ENCODE measurements at places on chromosomes 4 and X. TPM values are rescaled to one million over a fixed set of nuclear protein-coding genes. Genes with fewer than 3 reads are reported as not detected.

SLC34A2 gene
- polyA plus RNA-seq = 0.03 TPM

S100G gene
- not detected for polyA plus RNA-seq

SULT1E1 gene
- polyA plus RNA-seq = not detected

MFAP3L gene
- 0.60 TPM for polyA plus RNA-seq

DNA sequence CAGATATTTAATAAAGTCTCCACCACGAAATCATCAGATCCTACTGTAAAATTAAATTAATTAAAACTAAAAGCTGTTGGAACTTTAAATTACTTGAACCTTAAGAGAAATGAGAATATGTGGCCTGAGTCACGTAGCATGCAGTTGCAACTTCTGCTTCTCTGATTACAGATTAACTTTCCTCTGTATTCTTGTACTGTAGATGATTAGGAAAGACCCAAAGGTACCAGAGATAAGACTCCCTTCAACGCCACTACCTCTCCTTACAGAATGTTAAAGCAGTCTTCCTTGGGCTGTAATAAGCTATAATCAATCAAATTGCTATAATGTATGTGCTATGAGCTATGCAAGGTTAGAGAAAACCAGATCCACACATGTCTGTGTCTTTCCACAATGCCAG lies 47.9 kb downstream of the FAM13A start:
- H3K4me1 ChIP-seq = no peaks in the 10 kb centered on the region
- no peak overlapping the region for H3K27ac ChIP-seq
- no peaks in the 10 kb centered on the region for H3K27me3 ChIP-seq
- peaks cover 33% of the 10 kb centered on the region for H3K36me3 ChIP-seq

DNA sequence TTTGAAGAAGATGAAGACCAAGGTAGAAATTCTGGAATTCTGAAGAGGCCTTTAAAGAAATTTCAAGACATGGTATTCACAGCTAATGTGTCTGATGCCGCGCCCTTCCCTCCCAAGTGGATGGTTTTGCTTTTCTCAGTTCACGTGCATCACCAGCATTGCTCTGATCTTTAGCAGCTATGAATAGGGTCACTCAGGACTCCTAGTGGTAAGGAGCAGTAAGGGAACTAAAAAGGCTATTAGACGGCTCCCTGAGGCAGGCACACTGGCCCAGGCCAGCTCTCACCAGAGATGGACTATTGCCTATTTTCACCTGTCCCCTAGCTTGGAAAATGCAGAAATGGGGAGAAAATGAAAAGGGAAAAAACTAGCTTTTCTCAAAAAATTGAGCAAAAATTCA lies 447.5 kb upstream of the RASGEF1B start:
- H3K36me3 ChIP-seq = no peaks in the 10 kb centered on the region
- H3K4me1 ChIP-seq = no peaks in the 10 kb centered on the region
- DNase-seq = no peak

DNA sequence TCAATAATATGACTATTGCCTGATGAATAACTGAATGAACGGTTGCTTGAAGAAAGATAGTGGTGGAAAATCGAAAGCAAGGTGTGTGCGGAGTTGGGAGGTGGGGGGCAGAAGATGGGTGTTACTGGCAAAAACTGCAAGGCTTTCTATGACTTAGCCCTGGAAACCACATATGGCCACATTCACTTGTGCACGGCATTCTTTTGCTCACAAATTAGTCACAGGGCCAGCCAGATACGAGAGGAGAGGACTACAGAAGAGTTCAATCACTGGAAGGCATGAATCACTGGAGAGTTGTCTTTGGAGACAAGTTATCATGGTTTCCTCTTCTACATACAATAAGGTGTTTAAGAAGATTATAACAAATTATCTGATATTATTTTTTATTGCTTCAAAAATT lies 626.5 kb upstream of the CPEB2 start:
- H3K4me3 ChIP-seq = no peak overlapping the region
- DNase-seq = no peak
- H3K27ac ChIP-seq = no peak overlapping the region
- no peaks in the 10 kb centered on the region for H3K27me3 ChIP-seq

GRCh38 chr4:38724475-38724808 lies 58.3 kb downstream of the TLR10 start:
- H3K36me3 ChIP-seq = no peaks in the 10 kb centered on the region
- H3K27ac ChIP-seq = no peak overlapping the region
- H3K4me1 ChIP-seq = no peaks in the 10 kb centered on the region
- no peak for DNase-seq
- H3K4me3 ChIP-seq = no peak overlapping the region
- H3K27me3 ChIP-seq = no peaks in the 10 kb centered on the region

DNA sequence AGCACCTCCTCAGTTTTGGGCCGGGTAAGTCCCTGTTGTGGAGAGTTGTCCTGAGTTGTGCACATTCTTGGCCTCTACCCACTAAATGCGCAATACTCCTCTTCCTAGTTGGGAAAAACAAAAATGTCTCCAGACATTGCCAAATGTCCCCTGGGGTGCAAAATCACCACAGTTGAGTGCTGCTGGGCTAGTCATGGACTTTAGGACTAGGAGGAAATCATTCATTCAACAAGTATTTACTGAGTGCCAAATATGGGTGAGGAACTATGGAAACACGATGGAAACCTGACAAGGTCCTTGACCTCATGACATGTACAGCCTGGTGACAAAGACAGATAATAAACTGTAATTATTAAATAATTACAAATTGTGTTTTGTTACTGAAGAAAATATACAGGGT lies 71.6 kb downstream of the STX18 start:
- DNase-seq = no peak
- H3K4me1 ChIP-seq = no peaks in the 10 kb centered on the region
- no peaks in the 10 kb centered on the region for H3K27me3 ChIP-seq
- H3K4me3 ChIP-seq = no peak overlapping the region
- peaks cover 24% of the 10 kb centered on the region for H3K36me3 ChIP-seq

GRCh38 chr4:154998284-154998683 lies 210.2 kb upstream of the NPY2R start:
- H3K4me3 ChIP-seq = no peak overlapping the region
- no peaks in the 10 kb centered on the region for H3K36me3 ChIP-seq
- H3K27me3 ChIP-seq = no peaks in the 10 kb centered on the region
- H3K4me1 ChIP-seq = no peaks in the 10 kb centered on the region
- DNase-seq = no peak

DNA sequence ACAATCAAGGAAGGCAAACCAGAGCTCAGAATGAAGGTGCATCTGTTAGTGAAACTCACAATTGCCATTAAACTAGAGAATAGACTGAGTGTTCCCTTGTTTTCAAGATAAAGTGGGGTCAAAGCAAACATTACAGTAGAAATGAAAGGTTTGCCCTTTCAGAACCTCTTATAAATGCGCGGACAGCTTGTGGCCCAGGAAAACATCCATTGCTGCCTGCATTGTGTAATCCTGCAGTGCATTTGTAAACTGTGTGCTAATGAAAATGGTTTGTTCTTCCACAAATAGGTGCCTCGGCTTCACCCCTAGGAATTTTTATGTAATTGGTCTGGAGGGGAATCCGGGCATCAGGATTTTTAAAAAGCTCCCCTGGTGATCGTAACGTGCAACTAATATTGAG lies 62.8 kb downstream of the SNX25 start:
- no peaks in the 10 kb centered on the region for H3K27me3 ChIP-seq
- H3K4me3 ChIP-seq = no peak overlapping the region
- no peak for DNase-seq
- peaks cover 38% of the 10 kb centered on the region for H3K4me1 ChIP-seq
- H3K36me3 ChIP-seq = peaks cover 10% of the 10 kb centered on the region
- H3K27ac ChIP-seq = peak overlapping the region; percentile 69

DNA sequence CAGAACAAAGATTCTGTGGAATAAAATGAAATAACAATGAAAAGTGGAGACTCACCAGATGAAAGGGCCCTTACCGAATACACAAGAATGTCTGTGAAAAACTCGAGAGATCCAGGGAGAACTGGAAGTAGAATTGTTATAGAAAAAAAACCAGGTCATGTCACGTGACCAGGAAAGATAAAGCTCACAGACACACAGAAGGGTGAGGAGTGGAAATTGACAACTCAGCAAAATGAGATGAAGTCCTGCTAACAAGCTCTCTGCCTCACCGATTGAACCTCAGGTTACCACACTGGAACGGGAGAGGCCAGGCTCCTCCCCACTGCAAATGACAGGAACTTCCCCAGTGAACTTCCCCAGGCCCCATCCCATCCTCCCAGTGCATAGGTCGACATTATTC lies 1618.0 kb upstream of the PCDH10 start:
- H3K4me1 ChIP-seq = no peaks in the 10 kb centered on the region
- DNase-seq = no peak
- no peaks in the 10 kb centered on the region for H3K36me3 ChIP-seq
- no peak overlapping the region for H3K27ac ChIP-seq
- H3K27me3 ChIP-seq = no peaks in the 10 kb centered on the region

GRCh38 chrX:9538544-9539045 lies 73.7 kb downstream of the TBL1X start:
- H3K36me3 ChIP-seq = no peaks in the 10 kb centered on the region
- no peak for DNase-seq
- H3K4me3 ChIP-seq = no peak overlapping the region
- H3K27ac ChIP-seq = no peak overlapping the region

- no peaks in the 10 kb centered on the region for H3K27me3 ChIP-seq
- no peak overlapping the region for H3K27ac ChIP-seq
- no peaks in the 10 kb centered on the region for H3K4me1 ChIP-seq
- DNase-seq = no peak
- no peaks in the 10 kb centered on the region for H3K36me3 ChIP-seq
These were observed 69.5 kb upstream of the CBLL2 start for GRCh38 chrX:22203186-22203585.

DNA sequence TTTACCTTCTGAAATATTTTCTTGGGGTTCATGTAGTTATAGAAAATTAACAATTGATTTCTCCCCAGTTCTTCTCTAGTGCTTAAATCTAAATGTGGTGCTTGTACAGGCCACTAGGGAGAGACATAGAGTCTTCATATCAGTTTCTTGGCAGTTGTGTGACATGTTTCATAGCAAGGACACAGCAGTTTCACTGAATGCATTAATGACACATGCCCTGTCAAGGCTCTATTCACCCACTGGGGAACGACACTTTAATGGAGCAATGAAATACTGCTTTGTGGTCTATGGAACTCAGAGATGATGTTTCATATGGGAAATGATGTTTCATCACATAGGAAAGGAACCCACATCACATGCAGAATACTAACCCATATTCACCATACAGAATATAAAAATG lies 2.8 kb downstream of the VEGFC start:
- no peak for DNase-seq
- peaks cover 11% of the 10 kb centered on the region for H3K4me1 ChIP-seq
- no peaks in the 10 kb centered on the region for H3K27me3 ChIP-seq
- no peak overlapping the region for H3K27ac ChIP-seq
- H3K4me3 ChIP-seq = no peak overlapping the region

DNA sequence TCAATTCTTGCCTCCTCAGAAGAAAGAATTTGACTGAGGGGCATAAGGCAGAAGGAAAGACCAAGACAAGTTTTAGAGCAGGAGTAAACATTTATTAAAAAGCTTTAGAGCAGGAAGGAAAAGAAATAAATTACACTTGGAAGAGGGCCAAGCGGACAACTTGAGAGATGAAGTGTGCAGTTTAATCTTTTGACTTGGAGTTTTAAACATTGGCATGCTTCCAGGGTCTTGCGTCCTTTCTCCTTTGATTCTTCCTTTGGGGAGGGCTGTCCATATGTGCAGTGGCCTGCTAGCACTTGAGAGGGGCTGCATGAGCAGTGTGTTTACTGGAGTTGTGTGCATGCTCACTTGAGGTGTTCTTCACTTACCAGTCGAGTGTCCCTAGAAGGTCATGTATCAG lies 275.8 kb upstream of the IL1RAPL1 start:
- H3K4me3 ChIP-seq = no peak overlapping the region
- H3K36me3 ChIP-seq = no peaks in the 10 kb centered on the region

- no peak overlapping the region for H3K4me3 ChIP-seq
- DNase-seq = no peak
- no peaks in the 10 kb centered on the region for H3K36me3 ChIP-seq
These were observed 43.2 kb downstream of the SLC9A6 start for GRCh38 chrX:136028383-136028984.

DNA sequence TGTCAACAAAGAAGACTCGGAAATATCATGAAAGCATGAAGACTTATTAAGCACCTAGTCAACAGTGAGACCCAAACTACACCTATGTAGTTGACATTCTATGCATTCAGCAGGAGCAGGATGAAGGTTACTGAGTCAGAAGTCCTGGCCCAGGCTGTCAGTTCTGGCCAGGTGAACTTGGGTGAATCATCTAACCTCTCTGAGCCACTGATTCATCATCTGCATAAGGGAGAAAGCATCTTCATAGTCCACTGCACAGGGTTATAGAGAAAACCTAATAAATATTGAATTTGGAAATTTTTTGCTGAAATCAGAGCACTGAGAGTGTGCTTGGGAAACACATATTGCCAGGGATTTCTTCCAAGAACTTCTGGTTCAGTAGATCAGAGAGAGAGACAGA lies 296.0 kb upstream of the SFRP2 start:
- no peaks in the 10 kb centered on the region for H3K36me3 ChIP-seq
- DNase-seq = no peak
- no peak overlapping the region for H3K27ac ChIP-seq
- no peaks in the 10 kb centered on the region for H3K4me1 ChIP-seq

DNA sequence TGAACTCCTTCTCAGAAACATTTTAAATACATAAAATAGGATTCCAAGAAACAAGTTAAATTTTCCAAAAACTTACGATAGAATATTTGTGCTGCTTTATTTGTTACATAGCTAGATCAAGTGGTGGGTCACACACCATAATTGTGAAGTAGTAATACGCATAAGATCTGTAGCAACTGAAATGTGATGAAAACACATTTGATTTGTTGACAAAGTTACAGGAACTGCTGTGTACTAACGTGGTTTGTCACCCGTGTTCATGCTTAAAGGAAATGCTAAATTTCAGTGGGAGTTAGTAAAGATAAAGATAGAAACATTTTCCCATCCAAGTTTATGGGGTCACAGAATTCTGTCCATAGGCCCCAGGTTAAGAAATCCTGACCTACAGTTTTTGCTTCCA lies 34.1 kb upstream of the PHEX start:
- H3K36me3 ChIP-seq = peaks cover 7% of the 10 kb centered on the region
- H3K27me3 ChIP-seq = no peaks in the 10 kb centered on the region
- H3K27ac ChIP-seq = no peak overlapping the region
- no peak for DNase-seq

GRCh38 chr4:126748736-126749135 lies 884.0 kb upstream of the INTU start:
- H3K27me3 ChIP-seq = no peaks in the 10 kb centered on the region
- no peaks in the 10 kb centered on the region for H3K36me3 ChIP-seq

DNA sequence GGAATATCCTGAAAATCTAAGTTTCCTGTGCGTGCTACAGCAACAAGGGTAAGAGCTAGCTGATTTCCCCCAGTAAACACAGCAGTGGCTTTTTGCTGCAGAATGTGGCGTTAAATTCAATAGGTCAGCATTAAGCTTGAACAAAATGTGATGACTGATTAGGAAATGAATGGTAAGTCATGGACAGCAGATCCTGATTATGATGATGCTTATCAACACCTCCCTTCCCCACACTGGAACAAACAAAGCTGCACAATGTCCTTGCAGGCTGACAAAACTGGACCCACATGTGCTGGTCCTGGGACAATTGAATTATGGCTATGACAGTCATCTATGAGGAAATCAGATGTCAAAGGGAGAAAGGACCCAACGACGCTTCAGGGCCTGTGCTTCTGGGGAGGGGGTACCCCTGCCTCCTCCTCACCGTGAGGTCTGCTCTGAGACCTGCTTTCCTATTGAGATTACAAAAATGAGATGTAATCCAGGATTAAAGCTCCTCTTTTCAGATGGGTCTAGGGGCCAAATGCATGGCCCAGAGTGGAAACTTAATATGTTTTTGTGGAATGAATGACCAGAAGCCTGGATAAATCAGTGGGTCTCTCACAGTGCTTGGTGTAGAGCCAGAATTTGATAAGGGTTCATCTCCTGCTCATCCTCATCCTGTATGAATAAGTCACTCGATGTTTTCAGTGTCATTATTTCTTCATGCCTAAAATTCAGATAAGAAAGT lies 32.0 kb upstream of the BOD1L1 start:
- DNase-seq = no peak
- no peak overlapping the region for H3K27ac ChIP-seq
- H3K36me3 ChIP-seq = no peaks in the 10 kb centered on the region
- no peaks in the 10 kb centered on the region for H3K4me1 ChIP-seq

Data from sigmoid colon (tissue), 7 donors.